Natural killer cell (primary cell): ENCODE measurements at places on chromosomes 4 and X. TPM values are rescaled to one million over a fixed set of nuclear protein-coding genes. Genes with fewer than 3 reads are reported as not detected.

Gene LNX1
- total RNA-seq: not detected

Gene SNX12
- 36.0 TPM for total RNA-seq

Gene HSFX4
- not detected for total RNA-seq

Gene CHRDL1
- total RNA-seq: not detected

Gene IL3RA
- total RNA-seq: 97.9 TPM

Gene SORBS2
- total RNA-seq: 10.2 TPM

Gene IGFBP7
- total RNA-seq: 101 TPM

Gene SLC9B1
- total RNA-seq: 4.0 TPM

Gene ARHGEF6
- 55.5 TPM for total RNA-seq

Gene RPA4
- 0.99 TPM for total RNA-seq

- DNase-seq: peak; percentile 27
Observed at GRCh38 chr4:147794787-147795413, 63.0 kb downstream of the ARHGAP10 start.

DNA sequence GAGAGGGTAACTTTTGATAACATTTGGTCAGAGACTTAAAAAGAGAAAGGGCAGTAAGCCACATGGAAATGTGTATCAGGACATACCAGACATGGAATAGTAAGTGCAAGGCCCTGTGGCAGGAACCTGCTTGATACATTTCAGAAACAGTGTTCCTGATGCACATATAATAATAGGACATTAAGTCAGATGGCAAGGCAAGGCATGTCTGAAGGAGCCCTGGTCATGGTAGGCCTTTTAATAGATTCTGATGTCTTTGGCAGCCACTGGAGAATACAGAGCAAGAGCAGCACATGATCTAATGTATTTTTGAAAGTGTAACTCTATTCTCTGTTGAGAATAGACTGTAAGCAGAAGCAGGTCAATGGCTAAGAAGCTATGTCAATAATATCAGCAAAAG, 279.7 kb downstream of the CAMK2D start:
- no peak for DNase-seq

DNA sequence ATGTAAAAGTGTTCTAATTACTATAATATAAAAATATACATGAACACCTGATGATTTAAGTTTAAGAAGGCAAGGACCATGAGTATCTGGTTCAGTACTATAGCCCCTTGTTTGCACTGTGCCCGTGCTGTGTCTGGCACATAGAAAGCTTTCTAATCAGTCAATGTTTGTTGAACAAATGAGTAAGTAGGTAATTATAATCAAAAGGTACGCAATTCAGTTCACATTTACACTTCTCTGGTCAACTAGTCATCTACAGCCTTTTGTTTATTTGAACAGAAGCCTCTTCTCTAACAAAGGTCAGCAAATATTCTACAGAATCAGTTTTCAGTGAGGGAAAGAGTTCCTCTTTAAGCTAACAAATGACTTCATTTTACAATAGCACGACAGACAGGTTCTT, 523.3 kb downstream of the SMARCA1 start:
- no peak for DNase-seq

DNA sequence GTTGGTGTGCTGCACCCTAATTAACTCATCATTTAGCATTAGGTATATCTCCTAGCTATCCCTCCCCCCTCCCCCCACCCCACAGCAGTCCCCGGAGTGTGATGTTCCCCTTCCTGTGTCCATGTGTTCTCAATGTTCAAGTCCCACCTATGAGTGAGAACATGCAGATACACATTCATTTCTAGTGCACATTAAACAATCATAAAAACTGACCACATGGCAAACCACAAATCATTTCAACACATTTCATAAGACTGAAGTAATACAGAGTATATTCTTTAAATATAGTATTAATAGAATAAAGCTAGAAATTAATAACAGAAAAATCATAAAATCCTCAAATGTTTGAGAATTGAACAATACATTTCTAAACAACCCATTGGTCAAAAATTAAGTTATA, 34.1 kb downstream of the PRKG2 start:
- DNase-seq: no peak

DNA sequence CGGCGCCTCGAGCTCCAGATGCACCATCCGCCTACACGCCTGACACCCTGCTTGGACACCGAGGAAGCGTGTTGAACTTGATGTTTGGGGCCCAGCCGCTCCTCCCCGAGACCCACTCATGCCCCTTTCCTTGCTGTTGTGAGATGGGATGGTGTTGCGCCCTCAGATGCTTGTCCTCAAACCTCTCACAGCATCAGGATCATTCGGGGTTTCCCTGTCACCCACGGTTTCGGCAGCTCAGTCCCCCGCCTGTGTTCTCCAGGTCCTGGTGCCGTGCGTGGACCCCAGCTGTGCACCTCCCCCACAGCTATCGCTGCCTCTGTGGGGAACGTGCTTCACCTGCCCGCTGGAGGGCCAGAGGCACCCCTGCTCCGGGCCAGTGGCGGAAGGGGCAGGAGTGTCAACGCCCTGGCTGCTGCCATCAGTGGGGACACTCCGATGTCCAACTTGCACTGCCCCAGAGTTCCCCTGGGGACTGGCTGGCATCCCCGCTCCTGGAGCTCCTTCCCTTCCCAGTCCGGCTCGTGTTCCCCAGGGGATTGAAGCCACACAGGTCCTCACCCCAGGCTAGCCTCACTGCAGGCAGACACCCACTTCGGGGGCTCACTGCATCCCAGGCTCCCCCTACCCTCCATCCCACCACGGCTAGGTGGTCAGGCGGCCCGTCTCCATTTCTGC, 82.3 kb upstream of the ADRA2C start:
- DNase-seq: no peak

- DNase-seq: no peak
Observed at GRCh38 chrX:69045616-69046345, 119.5 kb downstream of the PJA1 start.

DNA sequence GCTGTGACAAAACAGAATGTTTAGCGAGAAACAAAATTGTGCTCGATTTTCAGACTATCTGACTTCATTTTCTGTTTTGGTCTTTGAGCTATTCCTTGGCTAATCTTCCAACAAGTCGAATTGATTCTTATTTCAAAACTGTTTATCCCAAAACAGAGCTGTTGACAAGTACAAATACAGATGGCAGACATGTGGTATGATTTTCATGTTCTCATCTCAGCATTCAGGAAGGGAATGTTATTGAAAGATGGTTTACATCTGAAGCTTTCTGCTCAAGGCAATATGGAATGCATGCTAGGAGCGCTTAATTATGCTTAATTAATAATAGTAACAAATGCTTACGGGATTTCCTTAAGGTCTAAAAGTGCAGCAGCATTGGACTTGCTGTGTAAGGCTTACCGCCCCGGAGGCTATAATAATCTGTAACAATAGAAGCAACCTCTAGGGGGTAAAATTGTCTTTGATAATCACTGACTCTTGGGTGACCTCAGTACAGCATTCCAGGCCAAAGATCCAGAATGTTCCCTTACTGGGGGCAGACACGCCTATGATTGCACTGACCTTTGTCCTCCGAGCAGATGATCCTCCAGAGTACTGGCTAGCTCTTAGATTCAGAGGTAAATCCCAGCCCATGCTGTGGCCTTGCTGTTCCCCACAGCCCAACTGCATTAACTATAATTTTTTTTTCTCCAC, 16.4 kb downstream of the LSM6 start:
- no peak for DNase-seq

GRCh38 chr4:134089885-134090284, 111.7 kb downstream of the PABPC4L start:
- no peak for DNase-seq

DNA sequence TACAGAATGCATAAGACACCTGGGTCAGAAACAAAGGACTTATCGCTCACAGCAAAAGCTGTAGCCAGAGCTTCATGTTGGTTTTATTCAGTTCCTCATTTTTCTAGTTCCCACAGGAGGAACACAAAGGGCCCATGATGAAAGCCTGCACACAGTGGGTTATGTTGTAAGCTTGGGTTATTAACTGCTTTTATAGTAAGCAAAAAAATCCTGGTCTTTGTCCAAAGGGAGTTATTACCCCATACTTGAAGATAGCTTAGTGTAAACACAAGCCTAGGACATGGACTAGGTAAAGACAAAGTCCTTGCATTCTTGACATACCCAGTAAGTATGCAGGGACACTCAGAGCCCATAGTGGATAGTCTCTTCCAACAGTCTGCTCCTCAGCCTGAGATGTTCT, 11.7 kb downstream of the BBS12 start:
- DNase-seq: no peak

- DNase-seq: no peak
Observed at GRCh38 chrX:106670631-106671030, 55.9 kb upstream of the RNF128 start.

DNA sequence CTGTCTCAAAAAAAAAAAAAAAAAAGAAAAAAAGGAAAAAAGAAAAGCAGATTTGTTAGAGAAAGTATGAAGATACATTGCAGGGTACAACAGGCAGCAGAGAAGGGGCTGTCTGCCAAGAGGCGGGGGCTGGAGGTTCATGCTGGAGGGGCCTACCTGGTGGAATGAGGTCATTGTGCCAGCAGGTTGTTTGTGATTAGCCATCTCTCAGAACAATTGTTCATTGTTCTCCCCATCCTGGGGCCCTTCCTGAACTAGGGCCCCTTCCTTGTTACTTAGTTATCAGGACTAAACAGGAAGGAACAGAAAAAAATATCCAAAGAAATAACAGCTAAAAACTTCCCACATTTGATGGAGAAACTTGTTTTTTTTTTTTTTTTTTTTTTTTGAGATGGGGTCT, 14.0 kb upstream of the GPKOW start:
- DNase-seq: no peak

GRCh38 chr4:176438401-176438800, 118.6 kb downstream of the SPCS3 start:
- DNase-seq: no peak

GRCh38 chrX:10244915-10245622, 88.3 kb downstream of the CLCN4 start:
- no peak for DNase-seq

GRCh38 chrX:100863326-100863864, 10.8 kb downstream of the NOX1 start:
- no peak for DNase-seq

DNA sequence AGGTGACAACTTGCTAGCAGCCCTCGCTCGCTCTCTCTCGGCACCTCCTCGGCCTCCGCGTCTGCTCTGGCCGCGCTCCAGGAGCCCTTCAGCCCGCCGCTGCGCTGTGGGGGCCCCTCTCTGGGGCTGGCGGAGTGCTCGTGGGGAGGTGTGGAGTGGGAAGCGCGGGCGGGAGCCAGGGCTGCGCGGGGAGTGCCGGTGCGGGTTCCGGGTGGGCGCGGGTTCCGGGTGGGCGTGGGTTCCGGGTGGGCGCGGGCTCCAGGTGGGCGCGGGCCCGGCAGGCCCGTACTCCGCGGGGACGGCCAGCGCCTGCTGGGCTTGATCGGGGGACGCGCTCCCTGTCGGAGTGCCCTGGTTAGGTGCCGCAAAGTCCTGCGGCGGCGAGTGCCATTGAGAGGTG, 384.3 kb downstream of the GPM6A start:
- DNase-seq: no peak

DNA sequence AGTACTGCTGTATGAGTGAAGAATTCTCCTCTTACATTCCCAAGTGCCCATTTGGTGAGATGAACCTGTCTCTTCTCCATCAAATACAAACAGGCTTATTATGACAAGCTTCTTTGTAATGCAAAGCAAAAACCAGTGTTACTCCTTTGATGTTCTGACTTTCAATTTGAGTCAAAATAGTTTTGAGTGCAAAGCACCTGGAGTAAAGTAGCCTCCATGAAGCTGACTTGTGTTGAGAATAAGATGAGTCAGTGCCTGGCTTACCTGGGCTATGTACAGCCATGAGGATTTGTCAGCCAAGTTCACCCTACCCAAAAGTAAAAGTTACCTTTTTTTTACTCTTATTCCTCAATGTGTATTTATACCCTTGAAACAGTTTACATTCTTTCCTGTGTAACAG, 132.5 kb upstream of the FMR1 start:
- no peak for DNase-seq

DNA sequence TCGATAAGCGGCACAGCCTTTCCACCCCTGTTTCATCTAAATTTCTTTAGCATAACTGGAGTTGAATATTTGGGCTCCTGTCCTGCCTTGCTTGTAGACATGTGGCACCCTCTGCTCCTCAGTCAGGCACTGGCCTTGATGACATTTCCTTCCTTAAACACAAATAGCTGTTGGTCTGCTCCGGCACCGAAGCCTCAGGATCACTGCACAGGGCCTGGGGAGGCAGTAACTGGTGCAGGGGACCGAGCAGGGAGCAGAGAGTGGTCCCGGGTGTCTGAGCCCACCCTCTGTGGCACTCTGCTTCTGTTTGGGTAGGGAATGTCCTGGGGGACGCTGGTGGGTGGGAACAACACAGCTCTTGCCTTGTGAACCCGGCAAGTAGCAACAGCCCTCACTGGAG, 13.6 kb downstream of the RGS12 start:
- no peak for DNase-seq

- DNase-seq: no peak
Observed at GRCh38 chrX:21723084-21723483, 34.8 kb downstream of the SMPX start.

DNA sequence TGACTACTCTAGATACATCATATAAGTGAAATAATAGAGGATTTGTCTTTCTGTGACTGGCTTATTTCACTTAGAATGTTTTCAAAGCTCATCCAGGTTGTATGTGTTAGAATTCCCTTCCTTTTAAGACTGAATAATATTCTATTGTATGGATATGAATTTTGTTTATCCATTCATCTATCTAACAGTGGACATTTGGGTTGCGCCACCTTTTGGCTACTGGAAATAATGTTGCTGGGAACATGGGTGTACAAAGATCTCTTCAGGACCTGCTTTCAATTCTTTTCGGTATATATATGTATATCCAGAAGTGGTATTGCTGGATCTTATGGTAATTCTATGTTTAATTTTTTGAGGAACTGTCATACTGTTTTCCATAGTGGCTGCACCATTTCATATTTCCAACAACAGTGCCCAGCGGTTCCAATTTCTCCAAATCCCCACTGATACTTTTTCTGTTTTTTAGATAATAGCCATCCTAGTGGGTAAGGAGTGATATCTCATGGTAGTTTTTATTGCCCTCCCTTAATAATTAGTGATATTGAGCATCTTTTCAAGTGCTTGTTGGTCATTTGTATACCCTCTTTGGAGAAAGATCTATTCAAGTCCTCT, 3.4 kb upstream of the SCD5 start:
- DNase-seq: no peak

- peak; percentile 14 for DNase-seq
Observed at GRCh38 chr4:151887031-151887815, 126.4 kb upstream of the GATB start.

GRCh38 chr4:182238355-182238931, 4.8 kb upstream of the TENM3 start:
- DNase-seq: no peak

- no peak for DNase-seq
Observed at GRCh38 chr4:4610672-4611071, 68.8 kb upstream of the STX18 start.

DNA sequence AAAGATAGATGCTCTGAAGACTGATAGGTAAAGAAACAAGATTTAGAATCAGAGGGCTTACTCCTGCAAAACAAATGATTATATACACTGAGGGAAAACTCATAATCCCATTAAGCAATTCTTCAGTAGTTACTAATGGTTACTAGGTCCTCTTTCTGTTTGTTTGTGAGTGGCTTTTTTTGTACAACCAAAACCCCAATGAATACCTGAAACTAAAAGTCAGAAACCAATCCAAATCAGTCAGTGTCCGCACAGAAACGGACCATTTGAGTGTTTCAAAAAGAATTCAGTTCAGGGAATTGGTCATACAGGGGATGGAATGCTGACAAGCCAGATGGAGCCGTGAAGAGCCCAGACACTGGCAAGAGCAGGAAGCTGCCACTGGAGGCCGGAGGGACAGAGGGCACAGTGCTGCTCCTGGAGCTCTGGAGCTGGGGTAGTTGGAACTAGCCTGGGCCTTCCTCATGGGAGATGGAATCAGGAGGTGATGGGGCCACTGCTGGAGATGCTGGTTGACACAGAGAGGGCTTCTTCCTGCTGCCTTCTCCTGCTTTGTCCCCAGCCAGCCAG, 31.9 kb downstream of the SETD7 start:
- DNase-seq: no peak
